Activated CD4-positive, alpha-beta T cell treated with anti-CD3 and anti-CD28 coated beads, Interleukin-2, amount 50 U/mL, for 4 hours (primary cell): ENCODE measurements at places on chromosomes 6 and 20.

DNA sequence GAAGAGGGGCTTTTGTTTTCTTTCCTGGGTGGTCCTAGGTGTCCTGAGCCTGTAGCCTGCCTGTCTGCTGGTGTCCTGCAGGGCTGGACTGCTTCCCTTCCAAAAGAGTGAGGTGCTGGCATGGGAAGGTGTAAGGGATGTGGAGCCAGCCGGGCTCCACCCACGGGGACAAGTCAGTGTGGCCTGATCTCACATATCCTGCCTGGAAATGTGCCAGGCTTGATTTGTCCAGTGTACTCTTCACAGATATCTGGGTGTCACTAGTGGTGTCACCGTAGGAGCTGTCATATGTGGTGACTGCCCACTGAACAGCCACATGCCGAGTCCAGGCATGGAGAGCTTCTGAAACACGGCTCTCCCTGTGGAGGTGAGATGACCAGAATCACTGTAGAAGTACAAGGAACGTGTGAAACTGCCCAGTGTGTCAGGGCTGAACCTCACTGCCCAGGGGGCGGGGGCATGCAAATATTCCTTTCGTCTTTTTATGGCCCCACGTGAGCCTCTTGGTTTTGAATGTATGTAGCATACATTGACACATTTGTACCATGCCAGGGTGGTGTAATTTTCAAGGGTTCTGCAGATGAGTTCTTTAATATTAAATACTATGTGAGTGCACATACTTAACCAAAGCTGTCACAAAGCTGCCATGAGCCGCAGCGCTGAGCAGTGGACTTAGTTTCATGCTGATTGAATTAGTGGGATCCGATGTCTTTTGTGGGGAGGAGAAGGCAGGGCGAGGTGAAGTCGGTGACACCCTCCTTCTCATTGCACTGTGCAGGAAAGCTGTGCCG is 55.8 kb downstream of the CDH4 start:
- DNase-seq = no peak

DNA sequence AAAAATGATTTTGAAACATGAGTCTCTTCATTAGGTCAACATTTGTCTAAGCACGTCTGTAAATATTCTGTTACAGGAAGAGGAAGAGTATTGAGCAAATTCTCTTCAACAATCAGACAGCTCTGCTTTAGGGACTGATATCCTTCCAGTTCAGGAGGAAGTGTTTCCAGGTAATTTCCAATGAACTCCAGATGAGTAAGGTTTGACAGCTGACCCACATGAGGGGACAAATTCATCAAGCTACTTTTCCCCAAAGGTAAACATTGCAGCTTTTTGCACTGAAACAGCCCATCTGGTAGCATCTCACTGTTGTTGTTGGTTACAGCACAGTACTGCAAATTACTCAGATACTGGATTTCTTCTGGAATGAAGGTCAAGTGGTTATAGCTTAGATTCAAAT is 18.1 kb downstream of the ENPP1 start:
- no peak for DNase-seq

- no peak for DNase-seq
These were observed 16.9 kb downstream of the SERINC1 start for GRCh38 chr6:122454673-122455072.

DNA sequence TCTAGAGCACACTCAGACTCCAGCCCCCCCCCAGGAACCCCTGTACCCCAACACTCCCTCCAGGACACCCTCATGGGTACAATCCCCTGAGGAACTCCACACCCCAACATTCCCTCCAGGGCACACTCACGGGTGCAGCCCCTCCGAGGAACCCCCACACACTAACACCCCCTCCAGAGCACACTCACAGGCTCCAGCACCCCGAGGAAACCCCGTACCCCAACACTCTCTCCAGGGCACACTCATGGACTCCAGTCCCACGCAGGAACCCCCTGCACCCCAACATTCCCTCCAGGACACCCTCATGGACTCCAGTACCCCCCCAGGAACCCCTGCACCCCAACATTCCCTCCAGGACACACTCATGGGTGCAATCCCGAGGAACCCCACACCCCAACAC is 31.6 kb downstream of the LAMA5 start:
- no peak for DNase-seq

GRCh38 chr6:128515550-128516513 is 4.6 kb downstream of the PTPRK start:
- DNase-seq = no peak

DNA sequence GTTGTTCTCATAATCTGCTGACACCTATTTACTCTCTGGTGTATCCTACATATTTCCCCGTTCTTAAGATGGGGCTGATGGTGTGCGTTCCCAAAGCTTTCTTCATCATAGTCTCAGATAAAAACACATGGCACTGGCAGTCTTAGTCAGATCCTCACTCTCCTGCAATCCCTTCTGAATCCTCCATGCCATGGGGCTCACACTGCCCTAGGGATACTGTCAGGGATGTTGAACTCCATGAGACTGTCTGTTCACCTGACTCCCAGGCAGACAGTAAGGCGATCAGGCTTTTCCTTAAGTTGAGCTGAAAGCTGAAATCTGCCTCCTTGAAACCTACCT is 76.0 kb downstream of the SLX4IP start:
- no peak for DNase-seq

GRCh38 chr20:9329355-9330101 is 184.9 kb upstream of the LAMP5 start:
- DNase-seq = no peak

DNA sequence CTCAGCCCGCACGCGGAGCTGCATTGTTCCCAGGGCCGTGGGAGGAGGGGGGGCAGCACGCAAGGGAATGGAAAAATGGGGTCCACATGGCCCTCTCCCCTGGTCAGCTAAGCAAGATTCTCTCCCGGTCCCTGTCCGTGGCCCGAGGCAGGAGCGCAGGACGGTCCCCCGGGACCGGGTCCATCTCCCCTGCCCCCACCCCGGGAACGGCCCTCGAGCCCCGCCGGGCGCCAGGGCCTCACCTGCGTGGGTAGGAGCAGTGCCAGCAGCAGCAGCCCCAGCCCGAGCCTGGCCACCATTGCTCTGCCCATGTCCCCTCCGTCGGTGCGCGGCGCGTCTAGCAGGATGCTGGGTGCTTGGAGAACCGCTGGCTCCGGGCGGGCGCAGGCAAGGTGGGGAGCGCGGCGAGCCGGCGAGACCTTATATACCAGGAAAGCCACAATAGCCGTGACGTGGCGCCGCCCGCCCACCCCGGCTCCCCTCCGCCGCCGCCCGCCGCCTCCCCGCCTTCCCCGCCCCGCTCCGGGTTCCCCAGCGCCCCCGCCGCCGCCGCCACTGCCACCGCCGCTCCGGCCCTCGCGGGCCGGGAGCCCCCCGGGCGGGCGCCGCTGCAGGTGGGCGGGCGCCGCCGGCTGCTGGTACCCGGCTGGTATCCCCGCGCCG is at the start of gene CD24:
Gene CD24, minus strand, starts transcription at position 394 of the 663 bp plus-strand sequence. Its CDS starts 83 bp downstream, at position 311.
- no peak for DNase-seq

DNA sequence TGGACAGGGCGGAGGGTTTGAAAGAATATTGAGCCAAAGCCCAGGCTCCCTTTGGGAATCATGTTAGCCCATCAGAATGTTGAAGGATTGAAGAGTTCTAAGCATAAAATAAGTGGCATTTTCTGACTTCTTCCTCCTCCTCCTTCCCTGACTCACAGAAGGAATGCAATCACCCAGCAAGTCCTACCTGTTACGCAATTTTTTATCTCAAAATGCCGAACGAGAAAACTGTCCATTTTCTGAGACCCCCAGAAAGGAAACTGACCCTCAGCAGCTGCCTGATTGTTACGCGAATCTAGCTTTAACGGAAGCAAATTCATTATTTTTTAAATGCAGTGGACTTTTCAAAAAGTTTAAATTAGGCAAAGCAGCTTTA is 4.7 kb upstream of the DNAJC5 start:
- no peak for DNase-seq
